Upper lobe of right lung (tissue), 1 donor: ENCODE measurements at places on chromosomes 4 and X.

DNA sequence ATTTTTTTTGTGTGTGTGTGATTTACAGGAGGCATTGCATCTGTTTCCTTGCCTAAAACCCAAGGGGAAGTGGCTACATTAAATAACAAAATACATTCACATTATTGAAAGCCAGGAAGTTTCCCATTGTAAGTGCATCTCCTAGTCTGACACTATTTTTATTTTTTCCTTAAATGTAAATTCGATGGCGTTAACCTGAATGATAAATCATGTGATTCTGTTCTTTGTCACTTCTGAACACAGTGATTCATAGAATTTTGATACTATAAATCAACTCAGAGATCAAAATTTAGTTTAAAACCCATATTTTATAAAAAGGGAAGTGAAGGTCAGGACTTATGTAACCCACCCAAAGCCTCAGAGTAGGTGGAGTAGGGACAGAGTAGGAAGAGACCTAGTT is 258.1 kb downstream of the GABRG1 start:
- DNase-seq = no peak

GRCh38 chr4:40788331-40788730 is 38.6 kb downstream of the NSUN7 start:
- no peak for DNase-seq

- DNase-seq = no peak
Observed at GRCh38 chrX:156002507-156002906, 5.0 kb downstream of the IL9R start.

- no peak for DNase-seq
Observed at GRCh38 chr4:26822546-26822945, 38.1 kb upstream of the STIM2 start.

DNA sequence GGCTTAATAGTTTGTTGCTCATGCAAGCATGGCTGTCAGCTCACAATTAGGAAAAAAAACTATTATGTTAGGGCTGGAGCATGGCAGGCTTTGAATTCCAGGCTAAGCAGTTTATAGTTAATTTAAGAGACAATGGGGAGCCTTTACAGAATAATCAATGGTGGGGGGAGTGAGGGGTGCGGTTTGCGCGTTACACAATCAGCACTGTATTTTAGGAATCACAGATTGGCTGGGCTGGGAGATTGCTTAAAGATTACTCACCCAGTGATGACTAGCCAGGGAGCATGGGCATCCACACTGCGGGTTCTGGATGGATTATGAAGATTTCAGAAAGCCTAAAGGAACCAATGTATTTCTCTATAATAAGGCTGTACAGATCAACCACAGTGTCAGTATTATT is 186.6 kb downstream of the SOX3 start:
- no peak for DNase-seq
